GM12864 (cell line): ENCODE measurements at places on chromosomes 11 and 22.

DNA sequence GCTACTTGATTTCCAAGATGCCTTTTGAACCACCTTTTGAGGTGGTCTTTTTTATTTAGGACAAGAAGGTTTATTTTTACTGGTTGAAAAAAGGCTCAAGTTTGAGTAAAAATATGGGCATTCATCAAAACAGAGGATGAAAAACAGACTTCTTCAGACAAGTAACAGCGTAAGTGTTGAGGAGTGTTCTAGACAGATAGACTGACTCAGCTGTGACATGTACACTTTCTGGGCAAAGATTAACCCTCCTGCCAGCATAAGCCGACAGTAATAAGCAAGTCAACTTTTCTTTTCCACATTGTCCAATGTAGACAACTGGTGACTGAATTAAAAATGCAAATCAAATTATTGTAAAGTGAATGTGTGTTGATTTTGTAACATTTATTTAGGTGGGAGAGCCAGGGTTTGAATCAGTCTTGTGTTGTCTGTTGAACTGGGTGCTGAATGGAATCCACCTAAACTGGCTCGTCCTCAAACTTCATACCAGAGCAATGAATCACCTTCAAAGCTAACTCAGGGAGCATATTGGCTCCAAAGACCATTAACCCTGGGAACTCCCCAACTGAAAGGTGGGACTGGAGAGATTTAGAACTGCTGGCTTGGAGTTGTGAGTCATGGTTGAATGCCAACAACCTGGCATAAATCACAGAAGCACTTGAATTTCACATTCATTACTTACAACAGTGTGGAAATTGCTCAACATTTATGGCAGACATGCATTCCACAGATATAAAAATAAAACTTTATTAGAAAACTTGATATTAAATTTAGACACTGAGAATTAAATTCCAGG lies 377.0 kb downstream of the ETS1 start:
- no peak for DNase-seq

DNA sequence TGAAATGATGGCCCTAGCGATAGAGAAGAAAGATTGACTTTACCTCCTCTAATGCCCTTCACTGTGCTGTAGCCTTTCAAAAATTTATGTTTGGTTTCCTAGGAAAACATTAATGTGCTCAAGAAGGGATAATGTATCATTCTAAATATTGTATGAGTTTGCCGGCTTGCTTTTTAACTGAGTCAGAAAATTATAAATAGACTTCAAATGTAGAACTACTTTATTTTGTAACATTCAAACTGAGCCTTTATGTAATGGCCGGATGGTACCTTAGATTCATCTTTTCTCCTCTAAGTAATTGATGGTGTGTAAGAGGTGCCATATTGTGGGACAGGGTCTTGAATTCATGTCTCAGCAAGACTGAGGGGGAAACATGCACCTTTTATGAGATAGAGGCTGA lies 57.7 kb downstream of the BID start:
- DNase-seq, result no peak

DNA sequence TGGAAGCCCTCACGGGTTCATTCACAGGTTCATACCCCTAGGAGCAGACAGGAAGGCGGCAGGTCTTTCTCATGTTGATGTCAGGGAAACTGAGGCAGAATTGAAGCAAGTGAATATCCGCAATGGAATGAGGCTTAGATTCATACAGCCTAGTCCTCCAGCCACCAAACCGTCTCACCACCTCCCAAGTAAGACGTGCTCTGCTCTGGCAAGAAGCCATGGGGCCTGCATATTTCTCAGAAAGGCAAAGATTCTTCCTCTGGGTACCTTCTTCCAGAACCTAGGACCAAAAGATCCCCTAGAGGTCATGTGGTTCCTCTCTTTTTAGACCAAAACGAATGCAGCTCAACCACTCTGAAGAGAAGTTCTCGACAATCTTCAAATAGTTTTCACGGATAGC lies 1.7 kb downstream of the AP1B1 start:
- DNase-seq, result no peak

DNA sequence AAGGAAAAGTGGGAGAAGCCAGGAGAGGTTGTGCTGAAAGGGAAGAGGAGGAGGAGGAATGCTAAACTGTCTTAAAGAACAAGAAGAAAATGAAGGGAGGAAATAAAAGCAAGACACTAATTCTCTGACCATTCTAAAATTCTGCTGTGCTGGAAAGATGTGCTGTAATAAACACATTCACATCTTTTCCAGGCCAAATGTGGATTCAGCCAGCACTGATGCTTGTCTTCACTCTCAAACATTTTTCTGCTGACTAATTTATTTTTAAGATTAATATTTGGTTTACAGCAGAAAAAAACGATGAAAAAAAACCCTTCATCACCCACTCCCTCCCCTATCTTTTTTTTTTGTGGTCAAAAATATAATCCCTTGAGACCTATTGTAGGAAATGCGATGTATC lies 223.6 kb downstream of the SWAP70 start:
- DNase-seq, result no peak

DNA sequence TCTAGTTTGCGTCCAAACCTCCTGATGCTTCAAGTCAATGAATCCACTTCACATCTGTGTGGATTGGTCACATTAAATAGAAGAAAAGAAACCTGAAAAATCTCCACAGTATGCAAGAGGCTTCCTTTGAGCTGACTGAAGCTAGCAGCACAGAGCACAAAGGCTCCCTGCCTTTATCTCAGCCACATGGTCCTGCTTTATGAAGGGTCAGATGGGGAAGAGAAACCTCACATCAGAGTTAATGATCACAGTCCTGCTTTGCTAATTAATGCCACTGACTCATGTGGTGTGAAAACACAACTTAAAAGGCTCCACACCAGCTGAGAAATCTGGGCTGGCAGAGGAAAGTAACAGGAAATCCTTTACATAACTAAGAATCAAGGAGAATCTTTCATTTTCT lies 1291.0 kb downstream of the LRRC4C start:
- DNase-seq, result no peak
